GM23338 (cell line): ENCODE measurements at places on chromosomes 13 and 19. TPM values are rescaled to one million over a fixed set of nuclear protein-coding genes. Genes with fewer than 3 reads are reported as not detected.

Gene CNFN
- total RNA-seq = 6.7 TPM in 1 of 2 replicates, not detected in the other

GRCh38 chr13:73365681-73366080 is 306.9 kb downstream of the KLF5 start:
- DNase-seq = peak; percentile 24

Gene ZNF665
- total RNA-seq = 3.5 and 5.4 TPM in 2 replicates

Gene SHC2
- 2.9 and 4.6 TPM in 2 replicates for total RNA-seq

DNA sequence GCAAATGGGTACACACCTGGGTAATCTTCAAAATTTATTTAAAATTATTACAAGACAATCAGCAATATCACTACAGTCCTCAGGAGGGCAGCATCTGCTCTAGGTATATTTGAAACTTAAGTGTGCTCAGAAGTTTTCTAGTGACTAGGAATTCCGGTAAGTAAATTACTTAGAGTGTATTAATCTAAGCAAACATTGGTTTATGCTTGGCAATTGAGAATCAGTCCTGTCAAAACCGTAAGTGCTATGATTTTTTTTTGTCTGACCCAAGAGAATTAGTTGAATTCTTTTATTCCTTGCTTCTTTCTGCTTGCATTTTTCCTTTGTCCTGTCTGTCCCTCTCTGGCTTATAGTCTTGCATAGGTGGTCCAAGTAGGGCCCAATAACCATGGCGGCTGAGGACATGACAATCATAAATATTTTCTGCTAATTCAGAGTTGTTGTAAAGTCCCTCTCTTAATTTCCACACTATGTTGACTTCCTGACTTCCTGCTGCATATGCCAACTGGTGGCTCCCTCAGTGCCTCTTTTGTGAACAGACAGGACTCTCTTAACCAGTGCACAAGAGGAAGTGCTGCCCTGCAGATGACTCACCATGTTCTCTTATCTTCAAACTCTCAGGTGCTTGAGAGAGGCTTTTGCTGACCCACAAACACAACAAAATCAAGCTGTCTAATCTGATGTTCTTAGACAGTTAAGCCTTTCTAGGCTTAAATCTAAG is 82.2 kb downstream of the SLAIN1 start:
- peak; percentile 76 for DNase-seq

- no peak for DNase-seq
Measured at GRCh38 chr13:45826731-45827130, 24.8 kb downstream of the SIAH3 start.

DNA sequence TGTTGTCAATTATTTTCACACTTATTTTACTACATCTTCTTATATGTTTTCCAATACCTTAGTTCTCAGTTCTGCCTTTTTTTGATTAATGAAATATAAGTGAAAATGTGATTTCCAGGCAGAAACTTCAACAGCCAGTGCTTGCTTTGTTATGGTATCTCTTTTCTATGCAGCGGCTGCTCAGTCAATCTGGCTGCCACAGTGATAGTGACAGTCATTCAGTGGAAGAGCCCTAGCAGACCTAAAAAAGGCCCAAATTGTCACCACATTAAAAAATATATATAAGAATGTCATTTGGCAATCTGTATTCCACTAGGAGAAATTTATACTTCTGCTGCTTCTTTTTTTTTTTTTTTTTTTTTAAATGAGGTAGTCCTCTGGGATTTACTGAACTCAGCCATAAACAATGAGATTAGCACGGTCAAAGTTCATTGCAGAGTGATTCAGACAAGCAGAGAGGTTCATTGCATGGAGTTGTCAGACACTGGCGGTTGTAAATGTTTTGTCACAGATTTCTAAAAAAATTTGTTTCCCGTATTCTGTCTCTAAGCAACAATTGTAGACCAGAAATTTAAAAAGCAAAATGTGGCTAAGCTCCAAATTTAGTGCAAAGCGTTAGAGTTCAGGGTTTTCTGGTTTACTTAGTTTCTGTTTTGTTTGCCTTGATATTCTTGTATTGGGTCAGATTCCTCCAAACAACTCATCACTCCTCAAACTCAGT is 94.7 kb upstream of the PRR20A start:
- DNase-seq = no peak

GRCh38 chr13:71252184-71252704 is 614.8 kb downstream of the DACH1 start:
- DNase-seq = no peak

- peak; percentile 7 for DNase-seq
Measured at GRCh38 chr19:2867025-2867991, at the start of gene ZNF556. Gene ZNF556, plus strand, starts transcription at chr19:2867335. Its CDS starts 87 bp downstream, at chr19:2867422.

Gene NLRP9
- not detected in 2 replicates for total RNA-seq

GRCh38 chr13:98173431-98174152 is 3.5 kb downstream of the RNF113B start:
- DNase-seq = peak; percentile 71

GRCh38 chr19:46221981-46222610 is 7.4 kb upstream of the IGFL1 start:
- DNase-seq = peak; percentile 78

DNA sequence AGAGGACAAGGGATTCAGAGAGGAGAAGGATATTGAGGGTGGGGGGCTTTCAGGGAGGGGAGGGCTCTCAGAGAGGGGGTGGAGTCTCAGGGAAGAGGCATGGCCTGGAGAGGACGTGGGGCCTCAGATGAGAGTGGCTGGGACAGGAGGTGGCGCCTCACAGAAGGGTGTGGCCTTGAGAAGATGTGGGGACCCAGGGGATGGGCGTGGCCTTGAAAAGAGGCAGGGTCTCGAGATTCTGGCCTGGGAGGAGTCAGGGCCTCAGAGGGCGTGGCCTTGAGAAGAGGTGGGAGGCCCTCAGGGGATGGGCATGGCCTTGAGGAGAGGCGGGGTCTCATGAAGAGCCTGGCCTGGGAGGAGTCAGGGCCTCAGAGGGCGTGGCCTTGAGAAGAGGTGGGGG is 23.7 kb upstream of the TNFSF14 start:
- peak; percentile 71 for DNase-seq

- no peak for DNase-seq
Measured at GRCh38 chr19:28961772-28962500, 251.0 kb downstream of the UQCRFS1 start.

Gene TNNT1
- total RNA-seq = 51.4 and 59.3 TPM in 2 replicates

Gene WASF3
- total RNA-seq = 20.7 and 21.0 TPM in 2 replicates

GRCh38 chr13:77952276-77952675 is 33.6 kb upstream of the EDNRB start:
- peak; percentile 13 for DNase-seq

- peak; percentile 82 for DNase-seq
Measured at GRCh38 chr19:30682999-30683536, 310.9 kb downstream of the ZNF536 start.

GRCh38 chr13:33236021-33236420 is 49.5 kb downstream of the STARD13 start:
- DNase-seq = no peak

Gene TUBB4A
- total RNA-seq = 31.1 and 41.7 TPM in 2 replicates

- no peak for DNase-seq
Measured at GRCh38 chr13:93496985-93497673, 270.5 kb downstream of the GPC6 start.

- no peak for DNase-seq
Measured at GRCh38 chr13:23615395-23616081, 45.3 kb downstream of the TNFRSF19 start.

DNA sequence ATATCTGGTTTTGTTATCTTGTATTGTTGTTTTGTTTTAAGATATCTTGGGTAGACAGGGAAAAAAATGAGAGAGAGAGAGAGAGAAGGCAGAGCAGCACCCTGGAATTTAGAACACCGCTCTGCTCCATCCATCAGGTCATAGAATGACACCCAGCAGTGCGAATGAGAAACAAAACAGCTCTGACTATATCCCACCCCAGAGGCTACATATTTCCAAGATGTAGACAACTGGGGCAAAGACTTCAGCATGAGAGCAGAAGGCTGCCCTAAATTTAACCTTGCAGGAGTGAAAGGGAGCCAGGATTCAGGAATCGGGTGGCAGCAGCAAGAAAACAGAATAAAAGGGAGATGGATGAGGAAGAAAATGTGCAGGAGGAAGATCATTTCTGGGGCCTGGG is 46.5 kb downstream of the TNFSF13B start:
- DNase-seq = no peak

DNA sequence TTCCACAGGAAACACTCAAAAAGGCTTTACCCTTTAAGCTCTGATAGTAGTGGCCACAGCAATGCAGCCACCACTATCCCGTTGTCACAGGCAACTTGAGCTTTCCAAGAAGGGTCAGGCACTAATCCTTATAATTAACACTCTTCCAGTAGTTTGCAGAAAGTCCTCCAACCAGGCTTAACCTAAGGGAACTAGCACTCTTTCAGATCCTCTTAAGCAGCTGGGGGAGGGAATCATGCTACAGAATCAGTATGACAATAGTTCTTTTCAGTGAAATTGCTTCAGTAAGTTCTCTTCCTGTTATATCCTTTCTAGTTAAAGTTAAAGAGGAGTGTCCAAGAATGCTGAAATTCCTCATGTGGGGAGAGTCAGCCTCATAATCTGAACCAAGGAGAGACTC is 82.2 kb downstream of the TNFSF11 start:
- peak; percentile 51 for DNase-seq

Gene JSRP1
- total RNA-seq = 2.4 and 4.5 TPM in 2 replicates

DNA sequence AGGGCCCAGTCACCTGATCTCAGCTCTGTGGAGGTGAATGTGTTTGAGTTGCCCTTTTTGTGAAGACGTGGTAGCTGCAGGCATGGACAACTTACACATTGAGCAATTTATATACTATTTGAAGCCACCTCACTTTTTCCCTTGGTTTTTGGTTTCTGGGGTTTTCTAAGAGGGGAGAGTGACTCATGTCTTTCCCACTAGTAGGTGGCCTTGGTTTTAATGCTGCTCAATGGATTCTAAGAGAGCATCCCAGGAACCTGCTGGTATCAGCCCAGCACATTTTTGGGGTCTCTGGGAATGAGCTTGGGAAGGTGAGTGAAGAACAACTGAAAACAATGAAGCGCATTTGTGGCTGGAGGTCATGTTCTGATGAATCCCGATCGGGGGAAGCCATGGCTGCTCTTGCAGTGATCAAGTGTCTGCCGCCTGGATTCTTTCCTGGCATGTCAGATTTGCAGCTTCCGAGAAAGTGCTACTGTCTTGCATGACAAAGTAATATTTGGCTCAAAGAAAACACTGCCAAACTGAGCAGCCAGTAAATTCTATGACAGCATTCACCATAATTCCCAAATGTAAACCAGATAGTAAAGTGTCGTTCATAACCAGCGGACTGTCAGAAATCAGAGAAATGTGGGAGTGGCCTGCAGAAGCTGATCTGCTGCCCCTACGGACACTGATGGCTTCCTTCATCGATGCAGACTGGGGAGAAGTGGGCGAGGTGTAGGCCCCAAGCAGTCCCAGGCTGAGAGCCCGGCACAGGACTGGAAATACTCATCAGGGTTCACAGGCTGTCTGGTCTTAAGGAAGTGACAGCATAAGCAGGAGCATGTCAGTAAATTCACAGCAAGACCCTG is 98.7 kb downstream of the COL4A2 start:
- no peak for DNase-seq

GRCh38 chr19:19067276-19068072 is 3.7 kb downstream of the SLC25A42 start:
- DNase-seq = no peak

- DNase-seq = no peak
Measured at GRCh38 chr13:52061587-52061986, 37.1 kb downstream of the UTP14C start.

- DNase-seq = peak; percentile 25
Measured at GRCh38 chr13:41697578-41697977, 240.2 kb downstream of the RGCC start.

DNA sequence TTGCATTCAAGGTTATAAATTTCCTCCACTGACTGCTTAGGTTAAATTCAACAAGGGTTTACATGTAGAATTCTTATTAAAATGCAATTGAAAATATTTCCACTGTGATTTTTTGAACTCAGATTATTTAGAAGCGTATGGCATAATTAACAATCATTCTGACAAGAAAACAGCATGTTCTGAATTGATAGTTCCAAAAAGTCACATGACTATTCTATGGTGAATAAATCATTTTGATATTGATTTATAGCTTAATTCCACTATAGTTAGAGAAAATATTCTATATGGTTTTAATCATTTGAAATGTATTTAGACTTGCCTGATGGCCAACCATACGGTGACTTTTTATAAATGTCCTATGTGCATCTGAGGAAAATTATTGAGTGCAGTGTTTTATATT is 3.0 kb downstream of the ZNF577 start:
- no peak for DNase-seq

- no peak for DNase-seq
Measured at GRCh38 chr19:15640294-15640903, at the start of gene CYP4F3. Gene CYP4F3, plus strand, starts transcription at chr19:15640897. Its CDS starts 519 bp downstream, at chr19:15641416.

DNA sequence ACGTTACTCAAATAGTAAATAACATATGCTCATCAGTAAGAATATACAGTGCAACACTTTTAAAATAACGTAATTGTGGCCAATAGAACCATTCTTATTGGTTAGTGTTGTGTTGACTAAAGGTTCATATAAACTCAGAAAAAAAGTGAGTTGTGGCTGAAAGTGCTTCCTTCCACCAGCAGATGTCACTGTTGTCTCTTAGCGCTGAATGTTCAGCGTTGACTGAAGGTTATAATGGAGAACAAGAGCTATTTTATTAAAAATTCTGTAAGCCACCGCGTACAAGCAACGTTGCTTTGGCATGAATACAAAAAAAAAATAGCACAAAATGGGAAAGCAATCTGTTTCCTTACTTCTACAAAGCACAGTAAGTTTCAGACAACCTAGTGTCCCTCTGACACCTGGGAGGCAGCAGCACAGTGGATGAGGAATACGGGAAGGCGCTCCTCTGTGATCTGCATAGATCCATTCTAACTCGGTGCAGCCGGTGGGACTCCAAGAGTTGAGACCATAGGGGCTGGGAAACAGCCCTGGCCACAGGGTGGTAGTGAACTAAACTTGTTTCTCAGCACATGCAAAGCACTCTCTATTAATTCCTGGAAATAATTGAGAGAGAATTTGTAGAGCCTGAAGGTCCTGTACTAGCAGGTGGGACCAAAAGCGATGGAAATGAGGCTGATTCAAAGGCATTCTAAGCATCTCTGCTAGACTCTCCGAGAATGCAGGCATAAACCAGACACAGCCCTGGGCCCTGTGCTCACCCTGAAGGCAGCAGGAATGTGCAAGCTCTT is 23.9 kb upstream of the OXGR1 start:
- peak; percentile 75 for DNase-seq

GRCh38 chr19:51368366-51369282 is at the start of gene CLDND2:
Gene CLDND2, minus strand, starts transcription at chr19:51369003. Its CDS starts 426 bp downstream, at chr19:51368577.
- DNase-seq = no peak
